NCI-H526 (cell line): ENCODE measurements at places on chromosomes 7 and 10.

- no peak for DNase-seq
Observed at GRCh38 chr7:26868841-26869495, 4.6 kb upstream of the SKAP2 start.

- peak; percentile 32 for DNase-seq
Observed at GRCh38 chr10:69407621-69408301, 9.0 kb downstream of the TACR2 start.

GRCh38 chr10:35388682-35389081, 52.4 kb downstream of the CCNY start:
- no peak for DNase-seq

DNA sequence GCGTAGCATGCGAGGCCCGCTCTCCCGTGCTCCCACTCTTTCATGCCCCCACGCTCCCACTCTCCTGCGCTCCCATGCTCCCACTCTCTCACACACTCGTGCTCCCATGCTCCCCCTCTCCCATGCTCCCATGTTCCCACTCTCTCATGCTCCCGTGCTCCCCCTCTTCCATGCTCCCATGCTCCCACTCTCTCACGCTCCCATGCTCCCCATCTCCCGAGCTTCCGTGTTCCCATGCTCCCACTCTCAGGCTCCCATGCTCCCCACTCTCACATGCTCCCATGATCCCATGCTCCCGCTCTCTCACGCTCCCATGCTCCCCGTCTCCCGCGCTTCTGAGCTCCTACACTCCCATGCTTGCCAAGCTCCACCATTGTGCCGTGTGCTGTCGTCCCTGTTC, 84.4 kb upstream of the ANLN start:
- DNase-seq, result no peak

- DNase-seq, result no peak
Observed at GRCh38 chr10:86079088-86079487, 287.5 kb downstream of the GRID1 start.

- no peak for DNase-seq
Observed at GRCh38 chr10:32893434-32893833, 64.6 kb downstream of the ITGB1 start.

- no peak for DNase-seq
Observed at GRCh38 chr7:90621125-90621746, 25.1 kb downstream of the CDK14 start.

- DNase-seq, result no peak
Observed at GRCh38 chr7:3908153-3908552, 607.1 kb downstream of the SDK1 start.

GRCh38 chr10:110115784-110116520, 91.5 kb upstream of the MXI1 start:
- DNase-seq, result no peak

DNA sequence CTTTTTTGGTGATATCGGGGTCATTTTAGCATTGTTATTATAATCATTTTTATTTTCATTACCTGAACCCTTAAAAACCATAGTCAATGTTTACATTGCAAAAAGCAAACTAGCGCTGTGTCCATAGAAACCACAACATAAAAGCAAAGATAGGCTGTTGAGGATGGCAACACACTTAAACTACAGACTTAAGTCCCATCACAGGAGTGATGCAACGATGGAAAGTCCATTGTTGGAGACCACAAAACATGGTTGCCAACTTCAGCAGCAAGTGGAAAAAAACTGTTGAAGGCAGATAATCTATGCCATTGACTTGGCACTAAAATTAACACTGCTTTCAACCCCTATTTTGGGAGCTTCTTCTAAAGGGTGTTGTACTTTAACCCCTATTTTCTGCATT, 398.8 kb upstream of the IGFBP3 start:
- no peak for DNase-seq

GRCh38 chr7:18552943-18553604, 57.5 kb downstream of the HDAC9 start:
- DNase-seq, result no peak

- peak; percentile 79 for DNase-seq
Observed at GRCh38 chr7:81155654-81156373, 237.0 kb upstream of the SEMA3C start.

- no peak for DNase-seq
Observed at GRCh38 chr7:123533553-123533917, 860 bp downstream of the IQUB start.

DNA sequence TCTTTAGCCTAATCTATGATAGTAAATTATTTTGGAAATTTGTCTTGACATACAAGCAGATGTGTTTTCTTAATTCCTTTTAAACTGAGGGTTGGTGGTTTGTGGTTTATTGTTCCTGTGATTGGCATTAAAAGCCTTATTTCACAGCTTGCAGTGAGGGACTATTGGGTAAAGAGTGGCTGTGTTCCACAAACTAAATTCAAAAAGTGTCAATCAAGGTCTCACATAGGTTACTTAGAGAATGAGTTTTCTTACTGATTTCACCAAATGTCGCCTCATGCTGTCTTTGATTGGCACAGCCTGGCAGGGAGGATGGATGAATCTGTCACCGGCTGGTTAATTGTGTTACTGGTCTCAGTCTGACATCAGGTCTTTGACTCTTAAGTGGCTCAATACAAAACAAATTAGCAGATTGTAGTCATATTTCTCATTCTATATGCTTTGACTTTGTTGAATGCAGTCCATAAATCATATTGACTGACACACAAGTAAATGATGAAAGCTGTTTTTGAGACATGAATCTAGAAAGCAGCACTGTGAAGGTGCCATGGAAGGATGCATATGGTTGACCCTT, 66.8 kb upstream of the CYP26C1 start:
- DNase-seq, result no peak

- DNase-seq, result no peak
Observed at GRCh38 chr10:10661176-10661575, 356.5 kb upstream of the CELF2 start.

GRCh38 chr7:131745390-131746248, 189.2 kb upstream of the PODXL start:
- no peak for DNase-seq

GRCh38 chr7:10913457-10913856, 60.2 kb upstream of the PHF14 start:
- DNase-seq, result no peak

GRCh38 chr7:121030308-121030707, 41.8 kb downstream of the CPED1 start:
- no peak for DNase-seq

GRCh38 chr7:25180592-25180923, 47.7 kb downstream of the NPVF start:
- DNase-seq, result no peak

DNA sequence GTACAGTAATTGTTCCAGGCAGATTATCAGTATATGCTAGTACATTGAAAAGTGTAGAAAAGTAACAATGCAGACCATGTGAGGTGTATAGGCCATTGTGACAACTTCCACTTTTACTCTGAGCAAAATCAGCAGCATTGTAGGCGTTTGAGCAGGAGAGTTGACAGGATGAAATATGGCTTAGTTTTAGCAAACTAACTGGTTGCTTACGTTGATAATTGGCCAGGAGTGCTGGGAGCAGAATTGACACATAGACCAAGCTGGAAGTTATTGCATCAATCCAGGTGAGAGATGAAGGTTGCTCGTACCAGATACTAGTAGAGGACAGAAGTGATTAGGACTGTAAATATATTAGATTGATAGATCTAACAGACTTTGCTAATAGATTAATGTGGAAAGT, 46.0 kb downstream of the LCOR start:
- DNase-seq, result no peak

DNA sequence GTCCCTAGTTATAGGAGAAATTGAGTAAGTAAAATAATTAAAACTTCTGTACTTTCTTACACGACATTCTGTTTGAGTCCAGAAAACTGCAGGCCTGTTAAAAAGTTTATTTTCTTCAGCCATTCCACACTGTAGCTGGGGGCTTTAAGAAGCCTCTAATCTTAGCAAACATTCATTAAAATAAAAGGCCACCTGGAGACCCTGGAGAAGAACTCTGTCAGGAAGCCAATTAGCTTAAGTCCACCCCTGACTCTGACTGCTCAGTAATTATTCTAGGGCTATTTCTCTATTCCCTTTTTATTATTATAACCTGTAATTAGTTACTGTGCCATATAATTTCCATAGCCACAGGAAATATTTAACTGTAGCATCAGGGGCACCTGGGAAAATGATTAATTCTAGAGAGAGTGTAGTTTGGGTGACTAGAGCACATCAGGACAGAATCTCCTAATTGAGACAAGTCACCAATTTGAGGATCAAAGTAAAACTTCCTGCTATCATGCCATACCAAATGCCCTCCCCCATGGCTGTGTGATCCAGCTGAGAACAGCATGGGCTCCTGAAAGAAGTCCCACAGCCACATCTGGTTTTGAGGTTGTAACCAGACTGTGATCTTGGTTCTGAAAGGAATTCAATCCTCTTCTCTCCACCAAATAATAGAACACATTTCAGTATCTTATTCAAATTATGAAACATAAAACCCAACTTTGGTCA, 1302.3 kb downstream of the XPNPEP1 start:
- no peak for DNase-seq

GRCh38 chr7:157017149-157017548, 6.7 kb upstream of the MNX1 start:
- no peak for DNase-seq

- DNase-seq, result peak; percentile 19
Observed at GRCh38 chr7:114086914-114087652, 168.3 kb upstream of the PPP1R3A start.

GRCh38 chr7:17638727-17639126, 301.6 kb downstream of the SNX13 start:
- no peak for DNase-seq

DNA sequence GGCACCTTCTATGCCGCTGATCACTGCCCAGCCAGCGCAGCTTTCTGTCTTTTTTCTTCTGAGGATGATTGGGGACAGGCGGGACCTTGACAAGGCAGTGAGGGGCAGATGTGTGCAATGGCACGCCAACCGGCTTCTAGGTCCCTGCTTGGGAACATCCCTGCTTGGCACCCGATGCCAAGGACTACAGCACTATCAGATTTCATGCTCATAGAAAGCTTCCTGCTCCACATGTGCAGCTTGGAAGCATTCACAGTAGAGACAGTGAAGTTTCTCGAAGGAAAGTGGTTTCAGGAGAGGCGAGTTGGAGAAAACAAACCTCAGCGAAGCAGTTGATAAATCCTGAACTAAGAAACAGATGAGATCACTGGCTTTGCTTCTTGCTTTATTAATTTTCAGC, 267.5 kb upstream of the HABP2 start:
- DNase-seq, result no peak

- DNase-seq, result no peak
Observed at GRCh38 chr7:157278167-157278790, 58.5 kb upstream of the DNAJB6 start.

- DNase-seq, result no peak
Observed at GRCh38 chr10:71916827-71917226, 47.4 kb upstream of the CHST3 start.

- peak; percentile 17 for DNase-seq
Observed at GRCh38 chr7:140439359-140439758, 35.5 kb downstream of the RAB19 start.

DNA sequence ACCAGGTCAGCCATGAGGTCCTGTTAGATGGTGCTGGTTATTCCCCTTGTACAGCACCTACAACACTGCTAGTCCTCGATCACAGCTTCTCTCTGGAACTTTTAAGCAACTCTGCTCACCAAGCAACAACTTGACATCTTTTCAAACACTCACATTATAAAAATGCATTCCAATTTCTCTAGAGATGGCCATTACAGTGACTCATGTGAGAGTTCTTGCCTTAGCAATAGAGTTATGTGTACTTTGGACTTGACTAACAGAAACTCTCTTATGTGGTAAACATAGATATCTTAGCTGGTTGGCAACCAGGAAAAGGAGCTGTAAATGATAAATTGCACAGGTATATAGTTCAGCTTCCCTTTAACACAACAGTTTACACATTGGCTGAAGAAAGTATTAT, 122.2 kb downstream of the PDE1C start:
- DNase-seq, result no peak

DNA sequence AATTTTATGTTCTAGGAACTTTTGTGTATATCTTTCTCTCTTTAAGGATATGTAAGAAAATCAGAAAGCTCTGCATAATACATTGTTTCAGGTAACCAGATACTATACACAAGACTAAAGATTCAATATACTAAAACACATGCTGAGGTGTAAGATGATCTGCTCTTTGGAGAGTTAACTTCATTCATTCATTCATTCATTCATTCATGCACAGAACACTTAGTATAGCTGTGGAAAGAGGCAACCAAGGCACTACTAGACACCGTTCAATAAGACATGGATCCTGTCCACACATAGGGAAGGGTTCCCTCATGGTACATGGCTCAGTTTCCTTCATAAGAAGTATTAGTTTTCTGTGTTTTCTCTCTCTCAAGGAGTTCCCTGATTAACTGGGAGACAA, 207.6 kb upstream of the AOAH start:
- no peak for DNase-seq

- no peak for DNase-seq
Observed at GRCh38 chr10:1149793-1150637, 93.8 kb downstream of the WDR37 start.

DNA sequence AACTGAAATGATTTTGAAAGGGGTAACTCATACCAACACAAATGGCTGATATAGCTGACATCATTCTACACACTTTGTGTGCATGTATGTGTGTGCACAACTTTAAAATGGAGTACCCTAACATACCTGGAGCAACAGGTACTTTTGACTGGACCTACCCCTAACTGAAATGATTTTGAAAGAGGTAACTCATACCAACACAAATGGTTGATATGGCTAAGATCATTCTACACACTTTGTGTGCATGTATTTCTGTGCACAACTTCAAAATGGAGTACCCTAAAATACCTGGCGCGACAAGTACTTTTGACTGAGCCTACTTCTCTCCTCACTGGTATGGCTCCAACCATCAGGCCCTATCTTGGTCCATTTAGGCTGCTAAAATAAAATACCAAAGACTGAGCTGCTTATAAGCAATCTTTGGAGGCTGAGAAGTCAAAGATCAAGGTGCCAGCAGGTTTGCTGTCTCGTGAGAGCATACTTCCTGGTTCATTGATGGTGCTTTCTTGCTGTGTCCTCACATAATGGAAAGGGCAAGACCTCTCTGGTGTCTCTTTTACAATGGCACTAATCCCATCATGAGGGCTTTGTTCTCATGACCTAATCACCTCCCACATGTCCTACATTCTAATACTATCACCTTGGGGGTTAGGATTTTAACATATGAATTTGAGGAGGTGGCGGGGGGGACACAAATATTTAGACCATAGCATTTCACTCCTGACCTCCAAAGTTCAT, 173.3 kb downstream of the CFTR start:
- DNase-seq, result no peak

GRCh38 chr7:157097569-157097968, 41.2 kb upstream of the UBE3C start:
- DNase-seq, result peak; percentile 90

- no peak for DNase-seq
Observed at GRCh38 chr10:18473424-18474117, 177.8 kb downstream of the NSUN6 start.
